ENCODE measurements at places on chromosomes 16 and 17.

DNA sequence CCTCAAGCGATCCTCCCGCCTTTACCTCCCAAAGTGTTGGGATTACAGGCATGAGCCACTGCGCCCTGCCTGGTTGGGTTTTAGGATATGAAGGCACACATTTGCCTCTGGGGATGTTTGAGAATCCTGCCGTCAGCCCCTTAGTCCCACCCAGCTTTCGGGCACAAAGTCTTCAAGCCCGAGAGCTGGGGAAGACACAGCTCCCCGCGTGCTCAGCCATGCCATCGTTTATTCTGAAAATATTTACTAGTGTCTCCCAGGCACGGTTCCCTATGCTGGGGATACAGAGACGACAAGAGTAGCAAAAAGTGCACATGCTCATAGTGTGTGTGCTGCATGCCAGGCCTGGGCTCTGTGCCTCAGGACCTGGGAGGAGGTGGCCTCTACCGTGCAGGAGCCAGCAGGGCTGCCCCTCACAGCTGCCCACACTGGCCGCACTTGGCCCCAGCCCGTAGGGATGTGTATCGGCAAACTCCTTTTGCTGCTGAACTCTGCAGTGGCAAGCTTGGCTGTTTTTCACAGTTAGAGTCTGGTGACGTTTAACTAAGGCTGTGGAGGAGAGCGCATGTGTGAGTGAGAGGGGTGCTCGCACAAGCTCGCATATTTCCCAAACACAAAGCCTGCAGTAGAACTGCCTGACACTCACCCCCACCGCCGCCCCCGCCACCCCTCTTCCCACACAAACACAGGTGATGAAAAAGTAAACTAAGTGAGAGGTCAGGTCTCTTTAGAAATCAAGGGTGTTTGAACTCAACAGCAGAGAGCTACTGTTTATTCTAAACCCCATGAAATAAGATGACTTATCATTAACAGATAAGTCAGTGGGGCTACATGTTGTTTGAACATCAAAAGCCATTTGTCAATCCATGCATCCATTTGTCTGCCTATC, 266.4 kb downstream of the MRTFB start:
- peak; percentile 43 for DNase-seq

DNA sequence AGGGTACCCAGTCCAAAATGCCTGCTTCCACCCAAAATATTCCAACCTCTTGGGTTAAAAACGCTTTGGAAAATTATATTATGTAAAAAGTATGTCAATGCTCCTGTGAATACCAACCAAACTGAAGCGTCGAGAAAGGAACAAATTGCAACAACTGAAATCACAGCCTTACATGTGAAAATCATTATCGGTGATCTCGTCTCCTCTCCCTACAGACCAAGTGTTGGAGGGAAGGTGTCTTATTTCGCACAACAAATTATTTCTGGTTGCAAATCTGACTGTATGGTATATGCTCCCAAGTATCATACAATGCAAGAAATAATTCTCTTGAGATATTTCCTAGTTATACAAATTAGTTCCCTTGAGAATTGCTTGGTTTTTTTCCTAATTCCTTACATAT, 89.3 kb upstream of the CDYL2 start:
- no peak for DNase-seq

DNA sequence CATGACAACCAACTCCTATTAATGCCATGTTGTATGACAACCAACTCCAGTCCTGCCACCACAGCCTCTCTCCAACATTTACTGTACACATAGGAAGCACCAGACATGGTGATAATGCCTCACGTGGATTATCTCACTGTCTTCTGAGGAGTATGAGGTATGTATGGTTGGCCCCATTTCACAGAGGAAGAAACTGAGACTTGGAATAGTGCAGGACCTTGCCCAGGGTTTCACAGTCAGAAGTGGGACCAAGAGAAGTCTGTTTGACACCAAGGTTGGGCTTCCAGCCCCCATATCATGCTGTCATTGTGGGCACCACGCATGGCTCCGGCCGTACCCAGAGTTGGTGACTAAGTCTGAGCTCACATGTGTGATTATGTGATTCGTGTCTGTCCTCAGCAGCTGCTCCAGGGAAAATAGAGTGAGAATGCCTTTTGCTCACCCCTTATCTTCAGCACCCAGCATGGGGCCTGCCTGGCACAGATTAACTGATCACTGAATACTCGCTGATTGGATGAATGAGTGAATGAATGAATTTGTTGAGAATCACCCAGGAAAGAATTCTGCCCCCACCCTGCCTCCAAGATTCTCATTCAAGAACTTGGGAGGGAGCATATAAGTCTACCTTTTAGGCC, 204.1 kb upstream of the NLRP1 start:
- DNase-seq = no peak

GRCh38 chr16:76345163-76345661, 68.0 kb downstream of the CNTNAP4 start:
- DNase-seq = no peak

GRCh38 chr17:67829331-67829730, 4.0 kb downstream of the BPTF start:
- no peak for DNase-seq

DNA sequence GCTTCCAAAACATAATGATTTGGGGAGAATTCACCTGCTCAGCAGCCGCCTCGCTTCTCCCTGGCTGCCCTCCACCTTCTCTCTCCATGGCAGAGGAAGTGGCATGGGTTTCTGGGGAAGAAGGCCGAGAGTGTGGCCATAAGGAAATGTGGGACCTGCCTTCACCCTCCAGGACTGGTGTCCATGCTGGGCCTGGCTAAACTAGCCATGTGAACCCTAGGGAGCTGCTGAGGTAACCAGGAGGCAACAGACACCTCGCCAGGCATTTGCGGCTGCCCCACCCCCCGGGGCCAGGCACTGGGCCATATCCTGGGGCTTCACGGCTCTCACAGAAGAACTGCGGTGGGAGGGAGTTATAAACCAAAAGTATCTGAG, 9.9 kb upstream of the CMTM4 start:
- DNase-seq = no peak

DNA sequence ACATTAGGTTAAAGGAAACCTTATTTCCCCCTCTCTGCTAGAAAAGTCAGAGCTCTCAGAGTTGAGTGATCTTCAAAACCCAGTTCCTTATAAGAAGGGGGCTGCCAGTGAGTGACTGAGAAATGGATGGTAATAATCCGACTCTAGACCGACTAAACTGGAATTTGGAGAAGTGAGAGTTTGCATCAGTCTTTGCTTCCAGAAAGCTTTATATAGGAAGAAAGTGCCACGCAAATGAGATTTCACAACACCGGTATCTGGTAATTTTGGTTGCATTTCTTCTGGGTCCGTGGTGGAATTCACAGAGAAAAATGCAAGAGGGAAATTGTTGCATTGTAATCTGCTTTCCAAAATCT, 271.4 kb downstream of the MAF start:
- no peak for DNase-seq

DNA sequence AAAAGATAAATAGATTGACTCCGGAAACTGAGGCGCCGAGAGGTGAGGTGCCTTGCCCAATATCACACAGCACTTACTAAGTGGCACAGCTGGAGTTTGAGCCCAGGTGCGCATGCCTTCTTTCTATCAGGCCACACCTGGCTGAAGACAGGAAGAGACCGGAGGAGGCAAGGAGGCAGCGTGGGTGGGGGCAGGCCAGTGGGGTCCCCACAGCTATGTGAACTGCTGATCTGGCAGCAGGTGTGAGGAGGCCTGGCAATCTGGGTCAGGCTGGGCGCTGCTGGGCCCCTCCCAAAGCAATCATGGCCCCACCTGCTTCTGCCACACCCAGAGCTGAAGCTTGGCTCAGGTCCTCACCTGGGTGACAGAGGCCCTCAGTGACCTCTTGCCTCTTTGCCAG, 1.9 kb upstream of the GDPD3 start:
- DNase-seq = no peak

DNA sequence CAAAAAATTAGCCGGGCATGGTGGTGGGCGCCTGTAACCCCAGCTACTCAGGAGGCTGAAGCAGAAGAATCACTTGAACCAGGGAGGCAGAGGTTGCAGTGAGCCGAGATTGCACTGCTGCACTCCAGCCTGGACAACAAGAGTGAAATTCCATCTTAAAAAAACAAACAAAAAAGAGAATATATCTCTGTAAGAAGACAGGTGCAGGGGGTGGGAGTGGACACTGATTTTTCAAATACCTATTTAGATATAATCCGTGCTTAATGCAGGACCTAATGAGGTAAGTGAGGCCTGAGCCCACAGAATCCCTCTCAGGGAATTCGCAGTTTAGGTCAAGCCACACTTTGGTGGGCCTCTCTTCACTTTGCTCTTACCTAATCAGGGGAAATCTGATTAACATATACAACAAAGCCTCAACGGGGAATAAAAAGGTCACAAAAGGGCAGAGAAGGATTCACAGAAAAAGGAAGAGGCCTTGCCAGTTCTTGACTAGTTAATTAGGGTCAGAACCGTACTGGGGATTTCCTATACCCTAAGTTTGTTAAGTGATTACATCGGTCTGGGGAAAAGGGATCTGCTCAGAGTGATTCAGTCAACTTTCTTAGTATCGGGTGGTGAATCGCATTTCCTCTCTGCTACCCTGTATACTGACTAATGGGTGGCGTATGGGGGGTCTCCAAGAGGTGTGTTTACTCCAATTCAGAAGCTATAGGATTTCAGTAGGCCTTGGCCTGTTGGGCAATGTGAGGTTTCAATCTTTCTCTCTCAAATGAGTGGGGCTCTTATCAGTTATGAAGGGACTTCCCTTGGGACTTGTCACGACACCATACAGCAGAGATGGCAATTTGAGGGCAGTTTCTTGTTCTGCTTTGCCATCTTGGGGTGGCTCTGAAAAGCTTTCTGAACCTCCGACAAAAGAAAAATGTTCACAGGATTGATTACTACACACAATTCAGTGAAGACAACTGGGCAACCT, 1.9 kb upstream of the NFAT5 start:
- DNase-seq = no peak

- no peak for DNase-seq
Observed at GRCh38 chr17:82915757-82916027, 75.9 kb upstream of the ZNF750 start.

DNA sequence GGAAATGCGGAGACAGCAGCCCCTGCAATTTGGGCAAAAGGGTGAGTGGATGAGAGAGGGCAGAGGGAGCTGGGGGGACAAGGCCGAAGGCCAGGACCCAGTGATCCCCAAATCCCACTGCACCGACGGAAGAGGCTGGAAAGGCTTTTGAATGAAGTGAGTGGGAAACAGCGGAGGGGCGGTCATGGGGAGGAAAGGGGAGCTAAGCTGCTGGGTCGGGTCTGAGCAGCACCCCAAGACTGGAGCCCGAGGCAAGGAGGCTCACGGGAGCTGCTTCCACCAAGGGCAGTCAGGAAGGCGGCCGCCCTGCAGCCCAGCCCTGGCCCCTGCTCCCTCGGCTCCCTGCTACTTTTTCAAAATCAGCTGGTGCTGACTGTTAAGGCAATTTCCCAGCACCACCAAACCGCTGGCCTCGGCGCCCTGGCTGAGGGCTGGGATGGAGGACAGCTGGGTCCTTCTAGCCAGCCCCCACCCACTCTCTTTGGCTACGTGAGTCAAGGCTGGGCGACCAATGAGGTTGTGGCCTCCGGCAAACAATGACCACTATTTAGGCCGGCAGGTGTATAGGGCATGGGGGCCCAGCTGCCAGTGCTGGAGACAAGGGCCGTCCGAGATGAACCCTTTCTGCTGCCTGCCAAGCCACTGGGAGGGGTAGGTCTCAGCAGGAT, 507 bp downstream of the SERPINF1 start:
- no peak for DNase-seq

Data from NCI-H774 (cell line).